Foreskin fibroblast (primary cell): ENCODE measurements at places on chromosomes 3 and 15.
A peak's percentile ranks its signal among the peaks of the same experiment; 100 is the strongest.

GRCh38 chr3:182514236-182514964, 278.9 kb upstream of the ATP11B start:
- DNase-seq: no peak

GRCh38 chr3:181718369-181718768, 6.6 kb downstream of the SOX2 start:
- DNase-seq: no peak

DNA sequence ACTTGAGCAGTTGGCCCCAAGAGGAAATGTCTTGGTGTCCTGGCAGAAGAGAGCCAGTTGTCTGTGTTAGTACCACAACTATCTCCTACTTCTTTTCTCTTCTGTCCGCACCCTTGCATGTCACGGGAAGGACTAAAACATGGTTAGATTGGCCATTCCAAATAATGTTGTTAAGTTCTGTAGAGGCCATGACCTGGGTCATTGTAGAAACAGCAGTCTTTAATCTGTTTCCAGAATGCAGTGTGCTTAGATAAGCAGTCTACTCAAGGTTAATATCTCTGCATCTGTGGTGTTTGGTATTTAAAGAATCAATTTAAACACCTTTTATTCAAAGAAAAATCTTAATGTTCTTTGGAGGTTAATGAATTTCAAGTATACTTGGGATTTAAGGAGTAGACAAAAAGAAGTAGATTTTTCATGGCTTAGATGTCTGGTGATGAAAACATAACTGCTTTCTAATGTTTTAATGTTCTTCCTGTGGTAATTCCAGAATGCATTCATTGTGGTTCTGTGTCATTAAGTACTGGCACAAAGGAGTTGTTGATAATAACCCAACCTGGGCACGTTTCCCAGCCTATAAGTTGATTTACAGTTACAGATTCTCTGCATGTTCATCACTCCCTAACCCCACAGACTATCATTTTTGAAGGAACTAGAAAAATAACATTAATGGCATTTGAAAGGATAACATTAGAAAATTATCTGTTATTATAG, 58.9 kb downstream of the TMEM108 start:
- DNase-seq: peak; percentile 21

DNA sequence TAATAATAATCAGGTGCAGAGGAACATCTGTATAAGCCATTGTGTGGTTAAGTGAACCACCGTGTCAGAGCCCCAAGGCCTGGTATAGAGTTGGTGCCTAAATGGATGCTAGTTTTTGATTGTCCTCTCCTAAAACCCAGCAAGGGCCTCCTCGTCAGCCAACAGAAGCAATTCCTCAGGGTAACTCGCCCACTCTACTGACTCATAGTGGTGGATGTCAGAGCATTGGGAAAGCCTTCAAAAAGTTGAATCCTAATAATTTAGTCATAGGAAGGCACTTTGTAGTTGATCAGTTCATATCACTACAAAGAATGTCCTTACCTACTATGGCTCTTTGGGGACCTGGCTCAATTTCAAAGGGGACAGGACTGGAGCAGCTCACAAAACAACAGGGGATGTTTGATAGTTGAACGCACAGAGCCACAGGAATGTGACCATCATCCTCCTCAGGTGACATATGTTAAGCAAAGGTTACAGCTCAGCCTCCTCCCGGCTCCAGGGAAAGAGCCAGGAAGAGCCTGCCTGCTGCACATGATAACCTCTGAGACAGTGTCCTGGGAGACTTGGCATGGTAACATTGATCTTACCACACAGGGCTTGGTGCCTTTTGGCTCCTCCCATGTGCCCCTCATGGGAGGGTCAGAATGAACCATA, 338.7 kb downstream of the CLSTN2 start:
- no peak for DNase-seq

DNA sequence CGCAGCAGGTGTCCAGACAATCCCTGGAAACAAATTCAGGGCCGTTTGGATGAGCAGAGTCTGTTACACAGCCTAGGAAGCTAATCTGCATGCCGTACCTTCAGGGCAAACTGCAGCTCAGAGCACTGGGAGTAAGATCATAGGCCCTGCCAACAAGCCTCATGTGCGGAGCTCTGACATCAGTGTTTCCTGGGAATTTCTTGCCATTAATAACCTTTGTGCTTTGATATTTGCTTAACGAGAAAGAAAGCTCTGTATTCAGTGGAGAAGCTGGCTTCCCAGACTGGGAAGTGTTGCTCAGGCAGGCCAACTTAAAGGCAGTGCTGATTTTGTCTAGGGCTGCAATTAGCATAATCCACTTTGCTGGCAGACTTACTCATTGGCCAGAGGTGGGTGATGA, 116.1 kb upstream of the KLHL25 start:
- no peak for DNase-seq

DNA sequence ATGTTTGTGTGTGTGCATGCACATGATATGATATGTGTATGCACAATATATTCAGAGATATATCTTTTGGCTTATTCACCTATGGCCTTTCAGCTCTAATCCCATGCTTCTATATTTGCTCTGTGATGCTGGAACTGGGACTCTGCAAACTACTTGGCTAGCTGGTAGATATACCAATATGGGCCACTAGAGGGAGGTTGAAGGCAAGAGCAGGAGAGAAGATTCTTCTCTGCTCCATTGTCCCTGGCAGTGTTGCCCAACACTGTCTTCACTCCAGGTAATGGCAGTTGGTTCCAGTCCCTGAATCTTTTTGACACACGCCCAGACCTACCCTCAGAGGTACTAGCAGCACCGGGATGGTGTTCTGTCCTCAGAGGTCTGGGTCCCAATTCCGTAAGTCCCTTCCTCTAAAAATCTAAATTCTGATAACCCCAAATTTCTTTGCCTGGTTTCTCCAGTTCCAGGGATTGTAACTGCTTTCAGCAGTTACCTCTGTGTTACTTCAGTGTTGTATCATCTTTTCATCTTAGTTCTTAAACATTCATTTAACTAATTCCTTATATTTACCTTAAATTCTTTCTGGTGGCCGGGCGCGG, 44.7 kb downstream of the GTPBP8 start:
- peak; percentile 74 for DNase-seq

DNA sequence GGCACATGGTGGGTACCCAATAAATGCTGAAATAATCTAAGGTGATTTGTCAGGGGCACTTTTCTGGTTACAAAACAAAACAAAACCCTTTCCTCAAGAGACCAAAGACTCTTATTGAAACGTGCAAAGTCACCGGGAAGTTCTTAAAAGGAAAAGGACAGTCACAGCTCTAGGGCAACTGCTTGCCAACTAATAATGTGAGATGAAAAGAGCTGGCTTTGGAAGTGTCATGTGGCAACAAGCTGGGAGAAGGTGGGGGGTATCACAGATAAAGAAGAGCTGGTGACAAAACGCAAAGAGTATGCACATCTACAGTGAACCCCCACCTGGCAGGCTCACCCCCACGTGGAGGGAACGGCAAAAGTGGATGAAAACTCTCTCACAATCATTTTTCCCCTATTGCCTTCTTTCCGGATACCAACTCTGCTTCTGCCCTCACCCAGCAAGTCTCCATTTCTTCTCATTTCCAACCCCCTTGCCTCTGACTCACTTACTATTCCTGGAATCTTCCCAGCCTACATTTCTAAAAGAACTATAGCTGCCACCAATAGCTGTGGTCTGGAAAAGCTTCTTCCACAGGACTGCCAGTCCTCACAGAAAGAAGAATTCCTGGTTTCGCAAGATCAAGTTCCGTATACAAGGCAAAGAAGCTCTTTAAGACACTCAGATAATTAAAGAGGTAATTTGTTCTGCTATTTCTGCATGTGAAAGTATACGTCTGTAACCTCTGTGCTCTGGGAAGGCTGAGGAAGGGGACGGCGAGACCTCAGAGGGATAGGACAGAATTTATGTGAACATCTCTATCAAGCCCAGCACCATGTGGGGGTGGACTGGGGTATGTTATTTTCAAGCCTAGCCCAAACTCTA, 21.8 kb upstream of the ANPEP start:
- DNase-seq: peak; percentile 91

- no peak for DNase-seq
Observed at GRCh38 chr3:4411236-4411635, 55.8 kb downstream of the SUMF1 start.

DNA sequence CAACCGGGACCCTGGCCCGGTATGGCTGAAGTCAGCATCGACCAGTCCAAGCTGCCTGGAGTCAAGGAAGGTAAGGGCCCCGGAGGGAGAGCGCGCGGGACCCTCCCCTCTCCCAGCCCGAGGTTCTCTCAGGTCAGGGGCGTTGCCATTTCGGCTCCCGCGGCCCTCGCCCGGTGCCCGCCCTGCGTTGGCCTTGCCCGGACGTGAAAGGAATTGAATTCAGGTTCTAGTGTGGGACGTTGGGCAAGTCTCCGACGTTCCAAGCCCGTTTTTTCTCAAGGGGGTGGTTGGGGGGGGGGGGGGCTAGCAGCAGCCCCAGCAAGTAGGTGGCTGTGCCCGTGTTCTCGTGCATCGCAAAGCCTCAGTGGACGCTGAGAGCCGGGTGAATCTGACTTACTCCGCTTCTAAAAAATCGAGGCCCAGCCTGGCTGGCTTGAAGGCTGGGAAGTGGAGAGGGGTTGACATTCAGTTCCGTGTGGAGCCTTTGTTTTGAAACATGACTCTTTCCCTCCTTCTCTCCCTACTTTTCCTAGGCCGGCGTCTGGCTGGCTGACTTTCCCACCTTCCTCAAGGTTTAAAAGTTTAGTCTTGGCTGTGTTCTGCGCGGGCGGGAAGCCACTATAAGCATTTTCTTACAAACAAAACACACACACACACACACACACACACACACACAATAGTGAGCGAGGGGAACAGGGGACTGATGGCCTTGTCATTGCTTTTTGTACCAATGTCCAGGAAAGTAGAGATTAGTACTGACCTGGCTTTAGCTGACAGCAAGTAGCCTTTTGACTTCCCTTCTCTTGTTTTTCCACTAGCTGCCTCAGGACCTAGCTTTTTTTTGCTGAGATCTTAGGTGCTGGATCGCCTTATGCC, at the start of gene UTS2B:
TSS of gene UTS2B (minus strand) at position 873 of the 876 bp plus-strand sequence. CDS start 48,337 bp downstream, outside the sequence.
- DNase-seq: peak; percentile 69

- peak; percentile 9 for DNase-seq
Observed at GRCh38 chr3:44476181-44476611, 1.3 kb downstream of the ZNF445 start.

DNA sequence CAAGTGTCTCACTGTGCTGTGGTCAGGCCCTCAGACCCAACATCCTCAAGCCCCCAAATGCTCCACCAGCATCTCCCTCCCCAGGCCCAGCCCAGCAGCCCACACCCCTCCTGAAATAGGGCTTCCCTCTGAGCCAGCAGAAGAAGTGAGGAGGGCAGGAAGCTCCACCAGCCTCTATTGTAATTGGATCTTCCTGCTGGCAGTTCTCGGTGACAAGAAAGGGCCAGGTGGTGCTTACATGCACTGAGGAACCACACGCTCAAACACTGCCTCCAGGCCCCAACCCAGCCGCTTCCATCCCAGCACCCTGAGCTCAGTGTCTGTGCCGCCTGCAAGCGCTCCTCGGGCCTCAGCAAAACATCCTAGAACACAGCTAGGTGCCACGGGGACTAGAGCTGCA, 96.7 kb downstream of the ATP10A start:
- DNase-seq: no peak

DNA sequence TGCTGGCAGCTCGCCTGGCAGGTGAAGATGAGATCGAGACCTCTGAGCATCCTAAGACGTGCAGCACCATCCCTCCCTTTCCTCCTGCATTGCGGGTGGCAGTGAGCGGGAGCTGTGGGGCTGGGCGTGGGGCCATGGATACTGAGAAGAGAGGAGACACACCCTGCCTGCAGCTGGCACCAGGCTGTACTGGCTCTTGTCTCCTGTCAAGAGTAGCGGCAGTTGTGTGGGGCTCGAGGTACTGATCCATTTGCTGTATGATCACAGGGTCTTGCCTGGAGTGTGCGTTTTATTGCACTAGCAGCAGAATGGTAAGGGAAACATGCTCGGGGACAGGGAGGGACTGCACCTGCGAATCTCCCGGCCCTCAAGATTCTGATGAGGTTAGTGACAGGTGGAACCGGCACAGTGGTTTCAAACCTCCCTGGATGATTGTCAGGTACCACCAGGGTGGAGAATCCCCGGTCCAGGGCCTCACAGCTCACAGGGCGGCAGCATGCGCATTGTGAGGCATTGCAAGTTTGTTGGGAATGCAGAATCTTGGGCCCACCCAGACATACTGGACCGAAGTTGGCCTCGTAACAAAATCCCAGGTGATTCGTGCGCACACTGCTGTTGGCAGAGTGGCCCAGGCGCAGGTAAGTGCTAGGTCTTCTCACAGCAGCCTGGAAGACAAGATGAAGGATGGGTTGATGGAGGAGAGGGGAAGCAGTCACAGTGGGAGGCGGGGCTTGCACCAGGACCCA, 14.1 kb downstream of the SYNM start:
- DNase-seq: no peak

DNA sequence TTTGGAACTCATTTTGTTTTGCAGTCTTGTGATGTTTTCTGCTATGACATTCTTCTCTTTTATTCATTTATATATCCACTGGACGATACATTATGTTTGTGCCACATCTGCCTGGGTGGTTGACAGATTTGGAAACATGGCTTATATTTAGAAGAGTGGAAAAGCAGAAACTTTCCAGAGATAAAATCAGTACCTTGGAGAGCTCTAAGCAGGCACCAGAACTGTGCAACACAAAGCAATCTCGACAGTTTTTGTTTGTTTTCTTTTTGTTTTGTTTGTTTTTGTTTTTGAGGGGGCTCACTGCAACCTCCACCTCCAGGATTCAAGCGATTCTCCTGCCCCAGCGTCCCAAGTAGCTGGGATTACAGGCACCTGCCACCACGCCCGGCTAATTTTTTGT, 45.5 kb downstream of the SYN2 start:
- DNase-seq: peak; percentile 3

DNA sequence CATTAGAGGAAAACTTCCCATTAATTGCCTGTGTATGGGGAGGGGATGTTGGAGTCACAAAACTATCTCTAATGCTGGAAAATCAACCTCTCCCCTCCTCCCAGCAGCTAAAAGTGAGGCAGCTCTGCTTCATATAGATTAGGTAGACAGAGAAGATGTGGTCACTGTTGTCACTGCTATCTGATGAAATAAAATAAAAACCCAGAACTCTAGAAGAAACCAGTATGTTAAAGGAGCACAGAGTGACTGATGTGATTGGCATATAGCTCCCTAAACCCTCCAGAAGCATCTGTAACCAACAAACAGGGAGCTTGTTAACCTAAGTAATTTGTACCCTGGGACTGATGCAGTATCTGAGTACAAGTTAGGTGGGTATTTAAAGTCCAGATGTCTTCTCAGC, 211.9 kb upstream of the TRIM42 start:
- DNase-seq: no peak
